ENCODE measurements at places on chromosomes 2 and 18.

DNA sequence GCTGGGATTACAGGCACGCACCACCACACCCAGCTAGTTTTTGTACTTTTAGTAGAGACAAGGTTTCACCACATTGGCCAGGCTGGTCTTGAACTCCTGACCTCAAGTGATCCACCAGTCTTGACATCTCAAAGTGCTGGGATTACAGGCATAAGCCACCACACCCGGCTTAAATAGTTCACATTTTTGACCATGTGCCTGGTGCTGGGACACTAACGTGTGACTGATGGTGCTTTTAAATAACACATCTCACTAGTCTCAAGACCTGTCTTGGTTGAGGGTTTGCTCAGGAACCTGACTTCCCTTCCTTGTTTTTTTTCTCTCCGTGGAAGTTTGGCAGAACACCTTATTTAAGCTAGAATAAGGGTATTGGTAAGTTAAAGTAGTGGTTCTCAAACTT is 8.5 kb downstream of the FMNL2 start:
- DNase-seq, result no peak

DNA sequence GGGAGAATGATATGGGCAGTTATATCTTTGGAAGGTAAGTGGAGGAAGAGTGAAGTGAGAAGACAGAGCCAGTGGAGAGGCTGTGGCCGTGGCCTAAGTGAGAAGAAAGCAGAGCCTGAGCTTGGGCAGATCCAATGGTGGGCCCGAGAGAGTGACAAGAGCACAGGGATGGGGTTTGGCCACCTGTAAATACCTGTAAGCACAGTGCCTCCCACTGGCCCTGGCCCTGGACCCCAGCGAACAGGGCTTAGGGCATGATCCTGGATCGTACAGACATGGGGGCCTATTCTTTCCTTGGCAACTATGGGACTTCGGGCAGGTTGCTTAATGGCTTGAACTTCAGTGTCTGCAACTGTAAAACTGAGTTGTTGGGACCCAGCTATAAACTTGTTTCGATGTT is 44.1 kb downstream of the MTCL1 start:
- no peak for DNase-seq

DNA sequence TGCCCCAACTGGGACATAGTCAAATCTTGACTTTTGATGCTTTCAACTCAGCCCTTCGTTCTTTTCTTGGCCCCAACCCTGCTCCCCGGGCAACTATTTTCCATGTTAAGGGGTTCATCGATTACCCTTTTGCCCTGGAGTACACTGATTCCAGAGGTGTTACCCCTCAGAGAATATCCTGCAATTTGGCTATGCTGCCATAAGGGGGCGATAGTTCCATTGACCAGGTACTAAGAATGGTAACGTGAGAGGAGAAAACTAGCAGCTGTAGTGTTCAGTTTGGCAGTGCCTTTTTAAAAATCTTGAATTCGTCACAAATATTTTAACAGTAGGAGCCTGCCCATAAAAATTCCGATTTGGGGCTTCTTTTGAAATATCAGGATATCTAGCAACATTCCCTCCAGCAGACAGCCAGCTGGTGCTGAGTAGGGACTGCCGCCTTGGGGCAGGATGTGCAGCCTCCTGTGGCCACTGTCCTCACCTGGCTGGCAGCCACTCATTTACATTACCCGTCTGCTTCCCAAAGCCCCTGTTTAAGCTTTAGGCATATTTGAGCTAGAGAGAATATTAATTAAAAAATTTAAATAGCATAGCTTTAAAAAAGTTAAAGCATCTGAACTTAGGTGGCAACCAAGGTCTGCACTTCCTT is 146.3 kb upstream of the SKOR2 start:
- DNase-seq, result no peak

GRCh38 chr18:8303151-8303755 is 306.0 kb upstream of the RAB12 start:
- DNase-seq, result no peak

- DNase-seq, result no peak
Measured at GRCh38 chr2:179655627-179656026, 205.8 kb downstream of the ZNF385B start.

DNA sequence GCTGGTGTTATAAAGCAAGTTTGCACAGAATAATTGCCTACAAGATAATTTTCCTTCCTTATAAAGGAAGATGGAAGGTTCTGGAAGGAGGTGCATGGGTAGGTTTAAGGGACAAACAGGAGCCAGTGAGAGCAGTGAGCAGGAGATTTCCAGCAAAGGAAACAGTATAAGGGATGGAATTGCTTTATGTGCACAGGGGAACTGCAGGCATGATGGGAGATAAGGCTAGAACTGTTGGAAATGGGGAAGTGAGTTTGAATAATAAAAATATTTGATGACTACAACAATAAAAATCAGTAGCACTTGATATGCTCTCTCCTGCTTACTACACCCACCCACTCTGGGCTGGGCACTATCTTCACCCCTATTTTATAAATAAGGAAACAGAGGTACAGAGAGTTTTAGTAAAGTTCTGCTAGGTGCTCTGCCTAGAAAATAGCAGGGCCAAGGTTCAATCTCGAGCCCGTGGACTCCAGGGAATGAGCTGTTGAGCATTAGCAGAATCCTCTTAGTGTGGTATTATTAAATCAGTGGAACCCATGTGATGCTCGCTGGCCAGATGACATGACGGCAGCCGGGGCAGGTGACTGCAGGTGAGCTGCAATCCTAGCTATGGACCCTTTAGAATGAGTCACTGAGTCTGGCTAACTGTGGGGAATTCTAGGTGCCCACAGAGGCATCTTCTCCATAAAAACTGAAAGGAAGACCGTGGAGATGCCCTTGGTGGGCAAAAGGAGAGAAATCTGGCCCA is 302.5 kb downstream of the PIEZO2 start:
- DNase-seq, result no peak

GRCh38 chr2:135257383-135258090 is 205.4 kb downstream of the RAB3GAP1 start:
- DNase-seq, result no peak

All from stimulated activated naive CD4-positive, alpha-beta T cell treated with Interleukin-2 at 50 U/mL for 16 hours (primary cell).